ENCODE measurements at places on chromosomes 4 and X.

GRCh38 chr4:60865273-60865672, 334.9 kb upstream of the ADGRL3 start:
- DNase-seq = no peak

GRCh38 chr4:25403699-25404098, 26.6 kb downstream of the ANAPC4 start:
- no peak for DNase-seq

GRCh38 chr4:104868533-104868932, 278.1 kb upstream of the TET2 start:
- no peak for DNase-seq

GRCh38 chrX:51148848-51149247, 183.8 kb upstream of the NUDT10 start:
- no peak for DNase-seq

- no peak for DNase-seq
Observed at GRCh38 chrX:124984140-124984813, 335.4 kb upstream of the TEX13C start.

DNA sequence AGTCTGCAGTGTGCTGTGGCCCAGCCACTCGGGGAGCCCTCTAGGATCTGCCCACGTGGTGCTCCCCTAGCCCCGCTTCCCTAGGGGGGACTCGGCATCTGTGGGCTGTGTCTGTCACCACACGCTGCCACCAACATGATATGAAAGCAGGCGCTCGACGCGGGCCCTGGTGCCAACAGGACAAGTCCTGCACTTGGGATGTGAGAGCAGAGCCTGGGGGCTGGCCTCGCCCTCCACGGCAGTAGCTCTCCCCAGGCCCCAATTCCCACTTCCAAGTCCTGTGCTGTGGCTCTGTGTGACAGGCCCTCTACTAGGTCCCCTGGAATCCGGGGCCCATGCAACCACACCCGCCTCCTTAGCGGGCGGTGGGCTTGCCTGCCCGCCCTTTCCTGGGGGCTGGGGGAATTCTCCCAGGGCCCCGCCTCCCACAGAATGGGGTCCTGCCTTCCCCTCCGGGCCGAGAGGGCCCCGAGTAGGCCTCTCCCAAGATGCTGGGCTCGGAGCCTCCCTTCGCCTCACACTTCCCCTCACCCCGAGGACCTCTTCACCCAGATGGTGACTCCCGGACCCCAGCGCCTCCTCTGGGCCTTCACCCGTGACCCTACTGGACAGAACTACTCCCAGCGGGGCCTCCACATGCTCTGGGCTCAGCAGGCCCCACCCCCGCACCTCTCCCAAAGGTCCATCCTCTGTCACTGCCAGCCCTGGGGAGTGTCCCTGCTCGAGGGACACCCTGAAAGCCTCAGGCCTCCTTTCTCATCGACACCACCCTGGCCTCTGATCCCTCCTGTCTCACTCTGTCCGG, 11.2 kb downstream of the LRPAP1 start:
- no peak for DNase-seq

DNA sequence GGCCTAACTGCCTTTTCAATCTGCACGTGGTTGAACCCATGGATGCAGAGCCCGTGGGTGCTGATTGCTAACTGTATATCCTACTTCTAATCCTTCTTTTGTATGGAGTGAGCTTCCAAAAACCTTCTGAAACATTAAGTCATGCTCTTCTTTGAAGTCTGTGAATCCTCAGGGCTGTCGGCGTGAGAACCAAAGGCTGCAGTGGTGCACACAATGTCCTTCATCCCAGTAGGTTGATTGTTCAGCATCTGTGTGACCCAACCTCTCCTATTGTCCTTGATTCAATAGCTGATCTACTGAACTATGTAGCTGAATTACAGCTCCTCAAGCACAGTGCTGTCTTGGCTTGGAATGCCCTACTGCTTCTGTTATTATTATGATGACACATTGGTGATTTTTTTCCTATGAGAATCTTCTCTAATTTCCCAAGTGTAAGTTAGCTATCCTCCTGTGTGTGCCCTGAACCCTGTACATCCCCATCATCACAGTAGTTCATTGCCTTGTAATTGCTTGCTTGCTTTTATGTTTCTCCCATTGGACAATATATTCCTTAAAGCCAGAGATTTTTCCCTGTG, 294.6 kb downstream of the TRIML1 start:
- DNase-seq = no peak

DNA sequence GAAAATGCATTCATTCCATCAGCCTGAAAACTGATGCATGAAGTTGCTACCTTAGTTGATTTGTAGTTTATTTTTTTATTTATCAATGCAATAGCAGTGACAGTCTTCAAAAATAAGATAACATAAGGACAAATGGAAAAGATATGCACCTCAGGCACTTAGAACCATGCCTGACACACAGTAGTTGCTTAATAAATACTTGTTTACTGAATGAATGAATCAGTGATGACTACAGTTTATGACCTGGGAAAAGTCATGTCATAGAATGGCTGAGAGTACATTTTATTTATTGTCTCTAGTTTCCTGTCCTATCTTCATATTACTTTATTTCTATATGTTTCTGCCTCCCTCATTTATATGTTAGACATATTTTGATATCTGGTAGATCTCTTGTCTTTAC, 171.8 kb downstream of the TLL1 start:
- DNase-seq = no peak

- DNase-seq = no peak
Observed at GRCh38 chr4:40702800-40703151, 47.0 kb upstream of the NSUN7 start.

DNA sequence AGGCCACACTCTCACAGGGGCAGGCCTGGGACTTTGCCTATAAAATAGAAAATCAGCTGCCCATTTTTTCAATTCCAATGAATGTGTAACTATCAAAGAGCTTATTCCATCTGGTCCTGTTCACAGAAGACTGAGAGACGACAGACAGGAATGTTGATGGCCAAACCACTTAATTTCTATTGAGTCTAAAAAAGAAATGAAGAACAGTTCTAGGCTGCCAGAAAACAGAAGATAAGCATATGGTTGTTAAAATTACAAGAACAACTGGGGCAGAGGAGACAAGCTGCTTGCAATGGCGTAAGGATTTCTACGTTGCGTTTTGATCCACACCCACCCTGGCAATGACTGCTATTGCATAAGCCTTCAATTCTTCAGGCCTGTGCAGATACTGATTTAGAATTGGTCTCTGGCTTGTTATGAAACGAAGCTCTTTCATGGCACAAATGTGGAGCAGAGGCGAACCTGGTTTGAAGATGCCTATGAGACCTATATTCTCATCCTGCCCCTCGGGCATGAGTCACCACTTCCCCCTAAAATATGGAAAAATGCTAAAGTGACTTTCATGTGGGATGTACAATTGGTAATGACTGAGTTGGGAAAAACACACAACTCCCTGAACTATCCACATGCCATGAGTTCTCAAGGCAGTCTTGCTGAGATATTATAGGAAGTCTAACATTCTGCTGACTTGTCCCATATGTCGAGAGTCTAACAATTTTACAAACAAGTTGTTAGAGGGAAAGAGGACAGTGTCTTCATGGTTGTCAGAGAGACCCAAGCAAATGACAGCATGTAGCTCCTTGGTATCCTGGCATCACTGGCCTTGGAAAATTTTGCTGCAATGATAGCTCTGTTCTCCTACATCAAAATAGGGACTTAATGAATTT, 37.9 kb upstream of the SORBS2 start:
- DNase-seq = no peak

GRCh38 chrX:97074400-97074799, 190.7 kb downstream of the RPA4 start:
- DNase-seq = no peak

GRCh38 chr4:183347566-183347965, 25.3 kb upstream of the CLDN24 start:
- DNase-seq = no peak

GRCh38 chr4:101977076-101977475, 186.5 kb downstream of the BANK1 start:
- DNase-seq = no peak

DNA sequence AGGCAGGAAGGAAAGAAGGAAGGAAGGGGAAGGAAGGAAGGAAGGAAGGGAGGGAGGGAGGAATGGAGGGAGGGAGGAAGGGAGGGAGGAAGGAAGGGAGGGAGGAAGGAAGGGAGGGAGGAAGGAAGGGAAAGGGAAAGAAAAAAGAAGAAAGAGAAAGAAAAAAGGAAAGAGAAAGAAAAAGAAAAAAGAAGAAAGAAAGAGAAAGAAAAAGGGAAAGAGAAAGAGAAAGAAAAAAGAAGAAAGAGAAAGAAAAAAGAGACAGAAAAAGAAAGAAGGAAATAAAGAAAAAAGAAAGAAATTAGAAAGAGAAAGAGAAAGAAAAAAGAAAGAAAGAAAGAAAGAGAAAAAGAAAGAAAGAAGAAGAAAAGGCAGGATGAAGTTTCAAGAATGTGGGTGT, 15.0 kb upstream of the NHSL2 start:
- DNase-seq = no peak

DNA sequence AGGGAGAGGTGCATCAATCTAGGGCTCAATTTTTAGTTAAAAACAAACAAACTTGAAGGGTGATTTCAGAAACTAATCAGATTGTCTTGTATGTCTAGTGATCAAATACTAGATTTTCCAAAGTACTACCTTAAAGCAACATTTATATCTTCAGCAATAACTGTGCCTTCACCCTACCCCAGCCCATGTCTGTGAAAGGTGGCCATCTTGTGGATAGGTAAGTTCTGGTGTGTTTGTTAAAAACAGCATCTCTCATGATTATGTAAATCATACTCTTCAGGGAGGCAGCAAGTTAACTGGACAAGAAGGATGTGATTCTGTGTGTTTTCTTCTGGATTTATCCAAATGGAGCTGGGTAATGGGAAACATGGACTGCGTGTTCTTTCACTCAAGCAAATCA, 81.4 kb upstream of the ACSL1 start:
- no peak for DNase-seq

- no peak for DNase-seq
Observed at GRCh38 chrX:39440799-39441284, 639.6 kb downstream of the MID1IP1 start.

DNA sequence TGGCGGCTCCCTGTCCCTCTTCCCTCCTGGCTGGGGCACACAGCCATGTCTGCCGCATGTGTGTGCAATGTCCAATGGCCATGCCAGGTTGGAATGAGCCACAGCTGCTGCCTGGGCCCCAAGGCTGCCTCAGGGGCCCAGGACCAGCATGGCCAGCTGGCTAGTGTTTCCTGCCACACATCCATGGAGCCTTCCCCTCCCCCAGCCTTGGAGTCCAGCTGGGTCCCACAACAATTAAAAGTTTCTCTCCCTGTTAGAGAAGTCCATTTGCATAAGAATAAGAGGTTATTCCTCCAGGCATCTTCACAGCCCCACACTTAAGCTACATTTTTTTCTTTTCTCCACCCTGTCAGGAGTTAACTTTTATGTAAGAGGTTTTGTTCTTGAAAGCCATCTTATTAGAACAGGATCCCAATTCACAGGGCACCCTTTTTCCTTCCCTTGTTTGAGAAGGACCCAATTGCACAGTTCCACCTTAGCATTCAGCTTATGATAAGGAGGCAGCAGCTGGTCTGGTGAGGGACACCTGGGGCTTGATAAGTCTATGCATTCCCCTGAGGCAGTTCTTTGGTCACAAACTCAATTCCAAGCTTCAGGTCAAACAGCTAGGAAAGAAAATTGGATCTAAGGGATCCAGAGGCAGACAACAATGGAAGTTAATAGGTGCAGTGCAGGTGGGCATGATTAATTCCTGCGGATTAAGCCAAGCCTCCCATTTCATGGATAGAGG, 963.3 kb upstream of the GRIA3 start:
- DNase-seq = no peak

DNA sequence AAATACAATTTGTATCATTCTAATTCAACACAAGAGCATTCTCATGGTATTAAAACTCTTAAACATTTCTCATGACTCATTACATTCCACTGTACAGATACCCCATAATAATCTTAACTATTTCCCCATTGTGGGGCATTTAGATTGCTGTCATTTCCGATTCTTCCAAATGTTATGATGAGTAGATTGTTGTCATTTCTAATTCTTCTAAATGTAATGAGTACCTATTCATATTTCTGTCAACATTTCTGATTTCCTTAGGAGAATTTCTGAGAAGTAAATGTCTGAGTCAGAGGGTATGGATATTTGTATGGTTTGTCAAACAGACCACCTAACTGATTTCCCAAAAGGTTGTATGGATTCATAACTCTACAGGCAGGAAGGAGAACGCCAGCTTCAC, 8.3 kb downstream of the S100G start:
- no peak for DNase-seq

GRCh38 chr4:52687696-52688095, 28.6 kb upstream of the USP46 start:
- no peak for DNase-seq

DNA sequence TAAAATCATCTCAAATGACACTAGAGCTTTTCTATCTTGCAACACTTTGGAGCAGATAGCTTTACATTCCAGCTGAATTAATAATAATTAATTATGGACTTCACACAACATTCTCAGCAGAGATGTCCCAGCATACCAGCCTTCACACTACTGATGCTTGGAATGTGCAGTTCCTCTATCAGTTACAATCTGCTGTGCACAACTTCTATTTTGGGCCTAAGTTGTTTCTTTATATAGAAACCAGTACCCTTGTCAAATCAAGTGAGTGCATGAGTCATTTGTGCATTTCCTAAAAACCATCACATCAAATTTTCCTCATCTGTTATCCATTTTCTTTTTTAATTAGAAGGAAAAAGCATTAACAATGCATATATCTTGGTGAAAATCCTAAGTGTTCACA, 8.8 kb upstream of the RASL11B start:
- DNase-seq = no peak

DNA sequence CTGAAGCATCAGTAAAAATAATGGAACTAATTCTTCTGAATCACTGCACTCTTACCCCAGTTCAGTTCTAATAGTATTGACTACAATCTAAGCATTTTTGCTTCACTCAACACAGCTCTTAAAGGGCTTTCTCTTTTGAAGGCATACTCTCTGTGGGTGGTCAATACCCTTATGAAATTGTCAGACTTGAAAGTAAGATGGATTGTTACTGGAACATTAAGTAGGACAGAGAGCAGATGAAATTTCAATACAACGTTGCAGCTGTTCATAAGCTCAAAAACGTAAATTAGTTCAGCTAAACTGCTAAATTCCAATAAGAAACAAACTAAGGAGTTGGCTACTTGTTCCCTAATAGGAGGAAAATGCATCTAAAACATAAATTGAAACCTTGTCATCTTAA, 352.3 kb upstream of the TENM3 start:
- no peak for DNase-seq

Data from stimulated activated CD4-positive, alpha-beta T cell treated with anti-CD3 and anti-CD28 coated beads, TNF-alpha, amount 100 ng/mL, for 4 hours (primary cell).